ENCODE measurements at places on chromosomes 16 and 17. TPM values are rescaled to one million over a fixed set of nuclear protein-coding genes. Genes with fewer than 3 reads are reported as not detected.
A peak's percentile ranks its signal among the peaks of the same experiment; 100 is the strongest.

- no peak overlapping the region for H3K4me3 ChIP-seq
- no peak for DNase-seq
- H3K27me3 ChIP-seq, result no peaks in the 10 kb centered on the region
These were observed 453.3 kb downstream of the WWOX start for GRCh38 chr16:78552716-78553115.

KRT20 gene
- not detected for total RNA-seq

DNA sequence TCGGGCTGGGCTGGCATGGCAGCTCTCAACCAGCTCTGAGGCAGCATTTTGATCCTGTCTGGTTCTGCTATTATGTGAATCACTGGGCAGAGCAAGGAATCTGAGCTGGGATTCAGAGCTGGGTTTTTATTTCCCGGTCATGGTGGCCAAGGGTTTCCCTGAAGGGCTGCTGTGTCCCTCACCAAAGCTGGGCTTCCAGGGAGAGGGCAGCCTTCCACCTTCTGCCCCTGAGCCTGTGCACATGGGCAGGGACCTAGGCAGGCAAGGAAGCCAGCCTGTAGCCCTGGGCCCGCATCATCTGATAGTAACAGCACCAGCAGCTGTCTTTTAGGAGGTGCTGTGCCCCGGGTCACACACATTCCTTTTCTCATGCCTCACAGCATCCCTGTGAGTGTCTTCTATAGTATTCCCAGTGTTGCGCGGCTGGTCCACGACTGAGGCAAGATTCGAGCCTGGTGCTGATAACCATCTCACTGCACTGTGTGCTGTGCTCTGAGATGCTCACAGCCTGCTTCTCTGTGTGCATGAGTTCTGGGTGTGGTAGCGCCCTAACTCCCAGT, 85.3 kb upstream of the PLCG2 start:
- H3K4me1 ChIP-seq, result peaks cover 25% of the 10 kb centered on the region
- H3K27me3 ChIP-seq, result no peaks in the 10 kb centered on the region
- DNase-seq, result no peak
- H3K27ac ChIP-seq, result peak overlapping the region; percentile 50
- H3K4me3 ChIP-seq, result no peak overlapping the region

DNA sequence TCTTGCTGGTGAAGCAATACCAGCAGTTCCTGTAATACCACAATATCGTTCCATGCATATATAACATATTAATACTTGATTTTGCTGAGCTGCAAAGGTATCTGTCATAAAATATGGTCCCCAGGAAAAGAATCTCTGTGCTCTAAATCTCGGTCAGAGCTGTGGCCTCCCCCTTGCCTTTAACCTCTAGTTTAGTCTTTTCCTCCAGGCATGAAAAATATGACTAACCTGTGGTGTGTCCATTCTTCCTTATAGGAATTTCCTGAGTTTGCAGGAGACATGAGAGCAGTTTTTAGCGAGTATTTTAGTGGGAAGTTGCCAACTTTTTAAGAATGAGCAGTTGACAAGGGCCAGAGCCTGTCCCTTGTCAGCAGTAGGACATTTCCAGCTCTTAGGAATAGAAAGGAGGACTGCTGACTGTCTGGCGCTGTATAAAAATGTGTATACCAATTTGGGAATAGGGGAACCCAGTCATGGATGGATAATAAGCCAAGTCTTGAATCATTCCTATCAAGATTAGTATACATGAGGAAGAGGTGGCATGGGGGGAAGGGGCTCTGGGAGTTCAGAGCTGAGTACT, 8.7 kb downstream of the ATXN1L start:
- H3K27ac ChIP-seq, result no peak overlapping the region
- no peak for DNase-seq
- H3K36me3 ChIP-seq, result peaks cover 9% of the 10 kb centered on the region

- no peak overlapping the region for H3K27ac ChIP-seq
- DNase-seq, result no peak
- H3K36me3 ChIP-seq, result no peaks in the 10 kb centered on the region
- no peak overlapping the region for H3K4me3 ChIP-seq
These were observed 178.0 kb downstream of the RPTOR start for GRCh38 chr17:80722661-80723060.

DNA sequence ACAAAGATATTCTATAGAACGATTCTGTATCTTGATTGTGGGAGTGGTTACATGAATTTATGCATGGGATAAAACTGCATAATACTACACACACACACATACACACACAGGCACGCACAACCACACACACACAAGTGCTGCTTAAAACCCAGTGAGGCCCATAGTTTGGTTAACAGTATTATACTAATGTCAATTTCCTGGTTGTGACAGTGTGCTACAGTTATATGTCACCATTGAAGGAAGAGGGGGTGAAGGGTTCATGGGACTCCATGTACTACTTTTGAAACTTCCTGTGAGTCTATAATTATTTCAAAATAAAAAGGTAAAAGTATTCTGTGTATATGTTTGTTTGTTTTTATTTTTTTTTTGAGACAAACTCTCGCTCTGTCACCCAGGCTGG, 8.1 kb downstream of the ZC3H7A start:
- H3K4me3 ChIP-seq, result no peak overlapping the region
- no peak for DNase-seq
- H3K4me1 ChIP-seq, result peaks cover 58% of the 10 kb centered on the region
- H3K27me3 ChIP-seq, result no peaks in the 10 kb centered on the region
- H3K27ac ChIP-seq, result peak overlapping the region; percentile 100

GRCh38 chr16:75433732-75434413, 570 bp upstream of the CFDP1 start:
- H3K4me3 ChIP-seq, result peak overlapping the region; percentile 76
- no peaks in the 10 kb centered on the region for H3K36me3 ChIP-seq
- H3K4me1 ChIP-seq, result peaks cover 12% of the 10 kb centered on the region
- no peak for DNase-seq

NUP88 gene
- 89.1 TPM for total RNA-seq

DNA sequence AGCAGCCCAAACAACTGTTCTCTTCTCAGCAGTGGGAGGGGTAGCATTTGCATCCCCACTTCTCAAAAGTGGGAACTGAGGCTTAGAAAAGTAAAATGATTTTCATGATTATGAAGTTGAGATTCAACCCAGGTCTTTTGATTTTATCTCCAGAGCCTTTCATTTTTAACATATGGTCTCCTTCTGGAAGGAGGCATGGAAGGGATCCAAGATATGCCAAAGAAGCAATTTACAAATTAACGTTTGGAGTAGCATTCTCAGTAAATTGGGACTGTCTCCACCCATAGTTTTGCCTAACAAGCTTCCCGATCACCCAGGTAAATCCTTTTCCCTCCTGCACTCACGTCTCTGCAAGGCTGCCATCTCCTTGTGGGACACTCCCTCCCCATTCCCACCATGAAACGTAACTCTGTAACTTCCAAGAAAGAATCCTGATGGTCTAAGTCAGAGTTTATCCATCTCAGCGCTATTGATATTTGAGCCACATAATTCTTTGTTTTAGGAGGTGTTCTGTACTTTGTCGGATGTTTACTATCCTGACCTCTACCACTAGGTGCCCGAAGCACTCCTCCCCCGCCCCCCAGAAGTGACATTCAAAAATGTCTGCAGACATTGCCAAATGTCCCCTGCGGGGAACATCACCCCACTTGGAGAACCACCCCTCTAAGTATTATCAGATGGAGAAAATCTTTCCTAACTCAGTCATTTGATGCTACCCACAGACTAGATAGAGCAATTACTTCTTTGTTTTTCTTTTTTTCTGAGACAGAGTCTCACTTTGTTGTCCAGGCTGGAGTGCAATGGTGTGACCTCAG, 32.9 kb upstream of the NFAT5 start:
- peaks cover 10% of the 10 kb centered on the region for H3K4me1 ChIP-seq
- no peaks in the 10 kb centered on the region for H3K27me3 ChIP-seq
- H3K4me3 ChIP-seq, result no peak overlapping the region
- no peak for DNase-seq
- H3K27ac ChIP-seq, result no peak overlapping the region
- no peaks in the 10 kb centered on the region for H3K36me3 ChIP-seq

DNA sequence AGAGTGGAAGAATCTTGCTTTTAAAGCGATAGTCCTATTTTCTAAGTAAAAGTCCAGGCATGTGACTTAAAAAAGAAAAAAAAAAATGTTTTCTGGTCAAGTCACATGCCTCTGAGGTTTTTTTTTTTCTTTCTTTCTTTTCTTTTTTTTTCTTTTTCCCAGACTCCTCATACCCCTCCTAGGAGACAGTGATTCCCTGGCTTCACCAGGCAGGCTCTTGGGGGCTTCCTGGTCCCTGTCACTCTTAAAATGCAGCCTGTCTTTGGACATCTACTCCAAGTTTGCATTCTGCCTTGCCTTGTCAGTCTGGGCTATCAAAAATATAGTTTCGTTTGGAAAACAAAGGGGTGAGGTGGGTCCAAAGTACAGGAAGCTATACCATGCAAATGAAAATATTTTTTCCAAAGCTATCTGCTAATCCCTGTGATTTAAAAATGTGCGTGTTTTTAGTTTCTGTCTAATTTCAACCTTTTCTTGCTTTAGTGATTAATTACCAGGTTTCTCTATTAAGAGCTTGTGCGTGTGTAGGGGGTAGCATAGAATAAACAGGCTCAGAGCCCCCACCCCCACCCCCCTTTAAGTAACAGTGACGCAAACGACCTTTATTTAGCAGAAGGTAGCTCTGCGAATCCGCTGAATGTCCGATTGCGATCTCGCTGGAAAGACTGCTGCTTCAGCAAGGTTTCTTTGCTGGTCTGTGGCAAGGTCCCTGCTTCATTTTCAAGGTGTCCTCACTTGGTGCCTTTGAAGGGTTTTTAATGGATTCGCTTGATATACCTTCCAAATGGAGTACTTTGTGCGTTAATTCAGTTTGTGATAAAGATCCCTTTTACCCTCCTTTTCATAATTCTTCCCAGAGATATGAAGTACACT, 510.2 kb downstream of the WWOX start:
- H3K4me1 ChIP-seq, result no peaks in the 10 kb centered on the region
- DNase-seq, result no peak
- H3K36me3 ChIP-seq, result no peaks in the 10 kb centered on the region
- no peak overlapping the region for H3K27ac ChIP-seq
- no peak overlapping the region for H3K4me3 ChIP-seq

GRCh38 chr16:80027007-80027965, 426.7 kb upstream of the MAF start:
- H3K27ac ChIP-seq, result no peak overlapping the region
- no peak overlapping the region for H3K4me3 ChIP-seq
- H3K36me3 ChIP-seq, result no peaks in the 10 kb centered on the region
- H3K27me3 ChIP-seq, result no peaks in the 10 kb centered on the region
- H3K4me1 ChIP-seq, result no peaks in the 10 kb centered on the region
- DNase-seq, result peak; percentile 56

DNA sequence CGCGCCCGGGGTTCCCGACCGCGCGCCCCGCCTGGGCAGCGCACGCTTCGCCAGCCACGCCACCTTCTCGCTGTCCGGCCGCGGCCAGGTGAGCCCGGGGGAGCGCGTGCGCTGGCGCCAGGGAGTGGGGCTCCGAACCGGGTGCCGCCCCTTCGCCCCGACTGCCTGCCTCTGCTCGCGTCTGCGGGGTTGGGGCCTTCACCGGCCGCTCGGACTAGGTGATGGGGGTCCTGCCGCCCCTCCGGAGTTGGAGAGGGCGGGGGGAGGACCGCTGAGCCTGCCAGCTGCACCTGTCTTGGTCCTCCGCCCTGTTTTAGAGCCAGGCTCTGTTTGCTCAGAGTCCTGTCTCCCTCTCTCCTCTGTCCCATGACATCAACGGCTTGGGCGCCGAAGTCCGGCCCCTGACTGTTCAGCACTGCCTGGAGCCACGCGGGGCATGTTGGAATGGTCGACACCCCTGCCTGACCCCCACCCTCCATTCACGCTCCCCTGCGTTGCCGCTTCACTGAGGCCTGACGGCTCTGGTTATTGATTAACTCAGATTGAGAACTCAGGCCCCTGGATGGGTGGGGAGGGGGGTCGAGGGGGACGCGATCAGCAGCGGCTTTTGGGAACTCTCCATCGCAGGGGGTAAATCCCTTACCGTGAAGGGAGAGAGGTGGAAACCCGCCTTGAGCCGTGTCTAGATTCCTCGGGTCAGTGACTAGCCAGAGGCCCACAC, 748 bp downstream of the SMTNL2 start:
- H3K4me3 ChIP-seq, result no peak overlapping the region
- H3K36me3 ChIP-seq, result no peaks in the 10 kb centered on the region
- H3K27ac ChIP-seq, result peak overlapping the region; percentile 43
- peaks cover 11% of the 10 kb centered on the region for H3K27me3 ChIP-seq

MSLN gene
- total RNA-seq, result 47.8 TPM

DNA sequence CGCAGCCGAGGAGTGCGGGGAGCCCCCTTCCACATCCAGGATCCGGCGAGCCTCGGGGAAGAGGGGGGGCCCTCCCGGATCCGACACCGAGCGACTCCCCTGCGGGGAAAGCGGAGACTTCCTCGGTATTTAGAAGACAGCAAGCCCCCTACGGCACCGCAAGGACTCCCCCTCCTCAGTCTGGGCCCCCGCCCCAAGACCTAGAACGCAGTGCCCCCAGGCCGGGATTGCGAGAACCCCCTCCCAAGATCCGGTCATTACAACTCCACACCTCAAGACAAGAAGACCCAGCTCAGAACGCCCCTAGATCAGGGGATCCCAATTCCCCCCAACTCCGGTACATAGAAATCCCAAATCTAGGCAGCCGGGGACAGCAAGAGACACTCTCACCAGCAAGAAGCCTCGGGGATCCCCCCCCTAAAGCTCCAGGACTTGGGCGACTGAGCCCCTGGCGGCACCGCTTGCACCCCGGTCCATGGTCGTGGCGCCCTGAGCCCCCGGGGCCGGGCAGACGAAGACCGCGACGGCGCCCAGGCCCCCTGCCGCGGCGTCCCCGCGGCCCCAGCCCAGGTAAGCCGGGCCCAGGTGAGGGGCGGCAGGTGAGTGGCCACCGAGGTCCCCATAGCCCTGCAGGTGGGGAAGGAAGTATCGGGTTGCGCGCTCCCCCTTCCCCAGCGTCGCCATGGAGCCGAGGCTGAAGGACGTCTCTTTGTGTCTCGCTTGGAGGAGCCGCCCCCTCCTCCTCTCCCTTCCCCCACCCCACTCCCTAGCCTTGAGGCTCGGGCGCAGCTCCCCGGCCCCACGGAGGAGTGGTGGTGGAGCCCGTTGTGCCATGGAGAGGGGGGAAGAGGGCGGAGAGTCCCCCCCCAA, 641 bp downstream of the SBK1 start:
- H3K4me1 ChIP-seq, result peaks cover 13% of the 10 kb centered on the region
- H3K4me3 ChIP-seq, result peak overlapping the region; percentile 41
- H3K27ac ChIP-seq, result no peak overlapping the region
- H3K27me3 ChIP-seq, result peaks cover 6% of the 10 kb centered on the region
- peak; percentile 46 for DNase-seq

MYH2 gene
- 0.10 TPM for total RNA-seq

All from upper lobe of left lung (tissue), 6 donors.